Kidney tubule cell (primary cell): ENCODE measurements at places on chromosomes 13 and 19.

GRCh38 chr13:74622284-74622683, 488.1 kb upstream of the KLF12 start:
- no peak for DNase-seq

- DNase-seq = no peak
Observed at GRCh38 chr13:76292031-76292430, 594.2 kb downstream of the KCTD12 start.

DNA sequence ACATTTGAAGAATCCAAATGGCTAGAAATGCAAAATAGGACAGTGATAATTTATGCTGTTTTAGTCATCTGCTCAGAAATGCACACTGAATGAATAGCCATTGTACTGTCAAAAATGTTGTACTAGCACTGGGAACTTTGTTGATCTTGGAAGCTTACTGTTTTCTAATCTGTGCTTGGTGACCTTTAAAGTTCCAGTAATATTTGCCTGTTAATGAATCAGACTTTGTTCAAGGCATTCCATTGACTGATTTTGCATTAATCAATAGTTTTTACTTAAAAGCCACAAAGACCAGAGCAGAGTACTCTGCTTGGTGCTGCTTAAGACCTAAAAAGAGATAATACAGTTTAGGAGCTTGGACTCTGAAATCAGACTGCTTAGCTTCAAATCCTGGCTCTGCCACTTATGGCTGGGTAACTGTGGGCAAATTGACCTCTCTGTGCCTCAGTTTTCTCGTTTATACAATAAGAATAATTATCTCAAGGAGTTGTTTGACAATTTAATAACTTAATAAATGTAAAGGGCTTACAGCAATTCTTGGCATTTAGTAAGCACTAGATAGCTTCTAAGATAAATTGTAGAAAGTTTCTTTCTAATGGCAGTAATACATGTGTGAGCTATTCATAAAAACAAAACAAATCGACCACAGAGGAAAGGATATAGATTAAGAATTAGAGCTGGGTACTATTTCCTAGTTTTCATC, 4.6 kb upstream of the SLAIN1 start:
- DNase-seq = no peak

GRCh38 chr13:49217962-49218492, 2.1 kb upstream of the MLNR start:
- no peak for DNase-seq

- no peak for DNase-seq
Observed at GRCh38 chr19:48638831-48639381, 1.7 kb upstream of the DBP start.

DNA sequence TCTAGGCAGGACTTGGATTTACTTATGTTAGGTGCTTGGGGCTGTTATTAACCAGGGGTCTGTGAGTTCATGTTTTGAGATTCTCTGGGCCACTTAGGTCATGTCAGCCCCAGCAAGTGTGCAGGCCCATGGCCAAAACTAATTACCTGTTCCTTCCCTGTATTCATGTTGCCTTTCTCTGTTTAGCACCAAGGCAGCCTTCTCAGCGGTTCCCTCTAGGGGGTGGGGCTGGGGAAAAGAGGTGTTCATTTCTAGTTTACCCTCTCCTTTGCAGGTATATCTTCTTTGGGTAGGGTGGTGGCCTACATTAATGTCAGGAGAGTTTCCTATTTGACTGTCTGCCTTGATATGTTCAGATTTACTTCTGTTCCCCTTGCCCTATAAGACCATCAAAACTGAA, 61.7 kb downstream of the PDS5B start:
- no peak for DNase-seq

GRCh38 chr13:89363144-89363543, 1692.0 kb downstream of the SLITRK5 start:
- DNase-seq = no peak

DNA sequence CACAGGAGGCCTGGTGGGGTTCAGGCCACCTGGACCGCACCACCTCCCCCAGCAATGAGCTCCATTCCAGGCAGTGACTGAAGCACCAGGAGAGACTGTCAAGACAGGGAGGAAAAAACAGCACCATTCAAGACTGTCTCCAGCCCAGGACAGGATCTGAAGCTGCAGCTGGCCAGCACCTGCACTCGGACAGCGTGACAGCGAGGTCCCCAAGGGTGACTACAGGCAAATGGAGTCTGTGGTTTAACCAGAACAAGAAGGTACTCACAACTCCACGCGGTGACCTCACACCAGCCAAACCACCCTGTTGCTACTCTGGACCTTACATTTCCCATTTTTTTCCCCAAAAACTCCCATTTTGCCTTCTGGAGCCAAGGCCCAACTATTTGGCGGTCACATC, 9.8 kb downstream of the MED26 start:
- no peak for DNase-seq

DNA sequence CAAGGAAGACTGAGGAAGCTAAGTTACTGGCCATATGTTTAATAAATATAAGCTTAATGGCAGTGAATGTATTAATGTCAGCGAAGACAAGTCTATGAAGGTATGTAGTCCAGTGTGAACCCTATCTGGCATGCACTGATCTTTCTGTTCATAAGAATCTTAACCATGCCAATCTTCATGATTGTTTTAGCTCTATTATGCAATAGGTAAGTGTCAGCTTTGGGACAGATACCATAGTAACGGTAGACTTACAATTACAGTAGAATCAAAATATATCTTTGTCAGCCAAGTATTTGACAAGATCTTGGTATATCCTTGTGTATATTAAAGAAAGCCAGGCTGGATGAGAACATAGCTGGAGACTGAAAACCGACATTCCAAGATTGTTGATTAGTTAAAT, 428.5 kb downstream of the SPRY2 start:
- DNase-seq = no peak

DNA sequence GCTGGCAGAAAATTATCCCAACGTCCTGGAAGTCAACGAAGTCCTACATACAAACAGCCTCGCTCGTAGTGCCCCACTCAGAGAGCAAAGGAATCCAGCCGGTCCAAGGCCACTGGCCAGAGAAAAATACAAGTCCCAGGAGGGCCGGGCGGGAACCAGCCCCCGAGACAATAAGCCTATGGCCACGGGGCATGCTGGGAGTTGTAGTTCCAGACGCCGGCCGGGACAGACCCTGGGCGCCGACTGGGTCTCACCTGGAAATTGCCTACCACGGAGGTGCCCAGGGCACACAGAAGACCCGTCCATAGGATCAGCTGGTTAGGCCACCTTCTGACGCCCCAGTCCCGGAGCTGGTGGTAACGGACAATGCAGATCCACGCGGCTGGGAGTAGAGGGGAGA, 5.4 kb downstream of the TMEM150B start:
- DNase-seq = no peak

DNA sequence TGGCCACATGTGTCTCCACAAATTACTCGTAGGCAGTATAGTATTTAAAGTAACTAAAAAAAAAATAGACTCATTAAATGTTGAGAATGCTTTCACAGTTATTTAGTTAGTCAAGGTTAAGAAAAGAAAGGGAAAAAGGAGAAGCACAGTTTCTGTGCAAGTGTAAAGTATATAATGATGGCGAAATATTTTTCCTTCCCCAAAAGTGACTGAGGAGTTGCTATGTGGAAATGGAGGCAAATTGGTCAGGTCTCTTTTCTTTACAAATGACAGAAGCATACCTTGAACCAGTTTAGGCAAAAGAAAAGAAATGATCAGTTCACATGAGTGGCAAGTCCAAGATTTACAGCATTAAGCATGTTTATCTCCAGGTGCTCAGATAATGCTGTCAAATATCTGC, 18.0 kb downstream of the CSNK1A1L start:
- DNase-seq = no peak

DNA sequence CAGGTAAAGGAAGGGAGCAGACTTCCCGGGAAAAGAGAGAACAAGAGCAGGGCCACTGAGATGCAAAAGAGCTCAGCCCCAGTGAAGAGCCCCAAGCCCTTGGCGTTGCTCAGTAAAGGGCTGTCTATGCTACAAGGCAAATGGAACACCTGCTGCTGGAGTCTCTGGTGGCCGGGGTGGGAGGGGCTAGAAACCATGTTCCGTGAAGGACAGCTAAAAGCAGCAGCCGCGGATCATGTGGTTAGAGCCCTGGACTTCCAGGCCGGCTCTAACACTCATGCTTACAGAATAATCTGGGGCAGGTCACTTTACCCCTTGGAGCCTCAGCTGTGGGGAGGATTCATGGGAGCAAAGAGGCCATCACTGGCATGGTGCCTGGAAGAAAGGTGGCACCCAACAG, 17.8 kb downstream of the POU2F2 start:
- peak; percentile 80 for DNase-seq

GRCh38 chr19:44748426-44749254, at the start of gene BCL3:
Gene BCL3 (plus strand): TSS chr19:44748708. CDS start chr19:44748791, 83 bp downstream.
- DNase-seq = peak; percentile 79

GRCh38 chr19:42042455-42043170, 27.4 kb downstream of the GRIK5 start:
- no peak for DNase-seq

GRCh38 chr13:35092251-35092650, 150.2 kb downstream of the NBEA start:
- DNase-seq = no peak

GRCh38 chr13:64556376-64556775, 2673.8 kb downstream of the PCDH9 start:
- no peak for DNase-seq

- DNase-seq = no peak
Observed at GRCh38 chr19:5999693-6000092, 21.8 kb upstream of the RANBP3 start.
